ENCODE measurements at places on chromosomes 5 and 9.

GRCh38 chr5:102937894-102938293 is 182.0 kb downstream of the GIN1 start:
- DNase-seq = no peak

DNA sequence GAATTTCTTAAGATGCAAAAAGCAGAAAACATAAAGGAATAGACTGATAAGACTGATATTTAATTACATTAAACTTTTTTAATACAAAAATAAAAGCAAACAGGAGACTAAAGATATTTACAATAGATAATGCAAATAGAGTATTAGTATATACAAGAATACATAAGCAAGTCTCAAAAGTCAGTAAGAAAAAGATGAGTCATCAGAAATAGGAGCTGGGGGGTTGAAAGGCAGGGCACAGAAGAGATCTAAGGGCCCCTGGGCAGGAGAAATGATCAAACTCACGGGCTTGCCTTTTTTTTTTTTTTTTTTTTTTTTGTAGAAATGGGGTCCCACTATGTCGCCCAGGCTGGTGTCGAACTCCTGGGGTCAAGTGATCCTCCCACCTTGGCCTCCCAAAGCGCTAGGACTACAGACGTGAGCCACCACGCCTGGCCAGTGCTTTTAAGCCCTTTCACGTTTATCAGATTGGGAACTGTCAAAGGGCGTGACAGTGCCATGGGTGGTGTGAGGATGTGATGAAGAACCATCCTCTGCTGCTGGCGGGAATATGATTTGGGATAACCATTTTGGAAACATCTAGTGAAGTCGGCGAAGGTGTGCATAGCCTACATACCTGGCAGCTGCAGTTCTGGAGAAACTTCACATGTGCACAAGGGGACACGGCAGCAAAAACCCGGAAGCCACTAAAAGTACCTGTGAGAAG is 126.1 kb downstream of the CACNA1B start:
- no peak for DNase-seq

- DNase-seq = no peak
Measured at GRCh38 chr5:127398508-127398907, 107.9 kb downstream of the MEGF10 start.

- DNase-seq = no peak
Measured at GRCh38 chr9:37602817-37603216, 10.4 kb upstream of the TOMM5 start.

GRCh38 chr5:139579-140442 is 47.8 kb downstream of the PLEKHG4B start:
- no peak for DNase-seq
